Transverse colon (tissue), 4 donors: ENCODE measurements at places on chromosomes 16 and 17. TPM values are rescaled to one million over a fixed set of nuclear protein-coding genes. Genes with fewer than 3 reads are reported as not detected.

The FBXW10B gene
- total RNA-seq, result not detected

- H3K36me3 ChIP-seq, result no peaks in the 10 kb centered on the region
- no peak overlapping the region for H3K27ac ChIP-seq
- no peaks in the 10 kb centered on the region for H3K27me3 ChIP-seq
- H3K4me3 ChIP-seq, result no peak overlapping the region
- DNase-seq, result peak; percentile 4
Measured at GRCh38 chr17:17086585-17086984, 44.3 kb downstream of the MPRIP start.

DNA sequence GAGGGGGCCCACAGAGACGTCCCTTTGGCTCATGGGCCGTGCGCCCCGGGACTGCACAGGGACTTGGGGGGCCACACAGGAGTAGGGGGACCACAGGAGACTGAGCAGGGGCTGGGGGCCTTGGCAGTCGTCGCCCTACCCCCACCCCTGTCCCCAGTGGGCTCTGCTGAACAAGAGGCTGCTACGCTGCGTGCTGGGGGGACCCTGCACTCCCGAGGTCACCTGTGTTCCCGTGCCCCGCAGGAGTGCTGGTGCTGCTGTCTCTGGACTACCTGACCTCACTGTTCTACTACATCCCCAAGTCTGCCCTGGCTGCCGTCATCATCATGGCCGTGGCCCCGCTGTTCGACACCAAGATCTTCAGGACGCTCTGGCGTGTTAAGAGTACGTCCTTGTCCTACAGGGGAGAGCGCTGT lies 14.4 kb upstream of the RNF213 start:
- H3K27ac ChIP-seq, result no peak overlapping the region
- H3K36me3 ChIP-seq, result peaks cover 4% of the 10 kb centered on the region
- H3K4me3 ChIP-seq, result no peak overlapping the region
- H3K4me1 ChIP-seq, result no peaks in the 10 kb centered on the region
- no peaks in the 10 kb centered on the region for H3K27me3 ChIP-seq

- no peaks in the 10 kb centered on the region for H3K36me3 ChIP-seq
- DNase-seq, result no peak
- H3K27ac ChIP-seq, result peak overlapping the region; percentile 94
- H3K27me3 ChIP-seq, result no peaks in the 10 kb centered on the region
- H3K4me3 ChIP-seq, result peak overlapping the region; percentile 87
- peaks cover 8% of the 10 kb centered on the region for H3K4me1 ChIP-seq
Measured at GRCh38 chr16:78444-79150, 572 bp downstream of the MPG start.

DNA sequence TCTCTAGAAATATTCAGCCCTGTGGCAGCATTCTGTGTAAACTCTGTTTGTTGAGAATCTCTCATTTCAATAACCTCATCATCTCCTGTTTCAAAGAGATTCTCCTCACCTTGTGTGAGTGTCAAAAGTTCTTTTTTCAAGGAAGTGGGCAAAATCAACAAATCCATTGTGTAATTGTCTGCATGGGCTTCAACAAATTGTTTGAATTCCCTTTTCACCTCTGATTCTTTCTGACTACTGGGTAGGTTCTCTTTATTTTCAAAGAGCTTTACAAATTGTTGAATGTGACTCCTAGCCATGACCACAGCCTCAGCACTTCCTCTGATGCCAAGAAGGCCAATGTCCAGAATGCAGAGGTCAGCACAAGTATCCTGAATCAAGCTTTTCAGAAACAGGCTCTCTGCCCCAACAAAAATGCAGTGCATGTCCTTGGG lies 48.0 kb downstream of the N4BP1 start:
- H3K36me3 ChIP-seq, result no peaks in the 10 kb centered on the region
- no peak overlapping the region for H3K4me3 ChIP-seq
- H3K27me3 ChIP-seq, result no peaks in the 10 kb centered on the region
- no peak overlapping the region for H3K27ac ChIP-seq
- no peak for DNase-seq

DNA sequence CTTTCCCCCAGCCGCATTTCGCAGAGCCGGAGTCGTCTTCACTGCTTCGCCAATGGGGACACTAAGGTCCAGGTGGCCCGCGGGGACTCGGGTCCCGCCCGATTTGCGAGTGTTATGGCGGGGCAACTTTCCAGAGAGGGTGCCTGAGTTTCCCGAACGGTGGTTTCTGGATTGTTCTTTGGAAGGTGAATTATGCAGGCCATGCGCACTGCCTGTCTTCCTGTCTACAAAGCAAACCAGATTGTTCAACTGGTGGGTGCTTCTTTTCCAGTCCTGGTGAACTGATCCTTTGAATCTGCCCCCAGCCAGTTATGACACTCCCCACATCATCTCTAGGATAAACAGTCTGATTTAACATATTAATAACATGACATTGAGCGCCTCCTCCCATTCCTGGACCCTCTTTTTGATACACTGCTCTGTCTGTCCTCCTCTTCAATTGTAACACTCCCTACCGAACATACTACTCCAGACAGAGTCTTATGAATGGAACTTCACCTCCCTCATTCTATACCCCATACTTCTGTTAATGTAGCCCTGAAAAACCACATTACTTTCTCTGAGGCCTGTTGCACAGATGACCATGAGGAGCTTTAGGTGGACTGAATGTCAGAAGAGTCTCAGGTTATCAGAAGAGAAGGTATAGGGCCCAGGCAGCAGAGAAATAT lies 159.0 kb downstream of the RAB11FIP4 start:
- peak overlapping the region; percentile 86 for H3K4me3 ChIP-seq
- H3K27ac ChIP-seq, result peak overlapping the region; percentile 93
- no peaks in the 10 kb centered on the region for H3K36me3 ChIP-seq
- H3K27me3 ChIP-seq, result no peaks in the 10 kb centered on the region
- peaks cover 7% of the 10 kb centered on the region for H3K4me1 ChIP-seq
- DNase-seq, result no peak
